ENCODE measurements at places on chromosomes 3 and 15.

DNA sequence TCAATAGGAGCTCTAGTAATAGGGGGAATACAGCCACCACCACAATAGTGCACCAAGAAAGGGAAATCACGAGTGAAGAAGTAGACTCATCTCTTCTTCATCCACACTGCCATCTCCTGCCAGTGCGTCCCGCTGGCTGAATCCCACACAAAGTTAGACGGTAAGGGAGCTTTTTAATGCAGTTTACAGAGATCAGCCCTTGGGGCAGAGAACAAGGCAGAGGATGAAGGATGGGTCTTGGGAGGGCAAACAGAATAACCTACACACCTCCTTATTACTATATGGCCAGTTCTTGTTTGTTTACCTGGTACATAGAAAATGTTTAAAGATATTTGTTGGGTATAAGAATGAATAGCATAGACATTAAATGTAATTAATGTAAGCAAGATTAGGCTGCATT lies 11.0 kb upstream of the DPH6 start:
- H3K36me3 ChIP-seq: no peaks in the 10 kb centered on the region
- H3K27ac ChIP-seq: no peak overlapping the region
- H3K4me1 ChIP-seq: peaks cover 11% of the 10 kb centered on the region
- H3K27me3 ChIP-seq: no peaks in the 10 kb centered on the region
- no peak for DNase-seq
- no peak overlapping the region for H3K4me3 ChIP-seq

- no peak overlapping the region for H3K4me3 ChIP-seq
- peaks cover 4% of the 10 kb centered on the region for H3K4me1 ChIP-seq
- H3K36me3 ChIP-seq: no peaks in the 10 kb centered on the region
- H3K27ac ChIP-seq: no peak overlapping the region
- H3K27me3 ChIP-seq: no peaks in the 10 kb centered on the region
Measured at GRCh38 chr3:4836516-4836915, 142.7 kb upstream of the BHLHE40 start.

- H3K4me3 ChIP-seq: no peak overlapping the region
- H3K27me3 ChIP-seq: no peaks in the 10 kb centered on the region
- H3K4me1 ChIP-seq: peaks cover 32% of the 10 kb centered on the region
- H3K36me3 ChIP-seq: no peaks in the 10 kb centered on the region
- no peak overlapping the region for H3K27ac ChIP-seq
- DNase-seq: peak; percentile 71
Measured at GRCh38 chr3:172626021-172626640, 84.7 kb downstream of the NCEH1 start.

DNA sequence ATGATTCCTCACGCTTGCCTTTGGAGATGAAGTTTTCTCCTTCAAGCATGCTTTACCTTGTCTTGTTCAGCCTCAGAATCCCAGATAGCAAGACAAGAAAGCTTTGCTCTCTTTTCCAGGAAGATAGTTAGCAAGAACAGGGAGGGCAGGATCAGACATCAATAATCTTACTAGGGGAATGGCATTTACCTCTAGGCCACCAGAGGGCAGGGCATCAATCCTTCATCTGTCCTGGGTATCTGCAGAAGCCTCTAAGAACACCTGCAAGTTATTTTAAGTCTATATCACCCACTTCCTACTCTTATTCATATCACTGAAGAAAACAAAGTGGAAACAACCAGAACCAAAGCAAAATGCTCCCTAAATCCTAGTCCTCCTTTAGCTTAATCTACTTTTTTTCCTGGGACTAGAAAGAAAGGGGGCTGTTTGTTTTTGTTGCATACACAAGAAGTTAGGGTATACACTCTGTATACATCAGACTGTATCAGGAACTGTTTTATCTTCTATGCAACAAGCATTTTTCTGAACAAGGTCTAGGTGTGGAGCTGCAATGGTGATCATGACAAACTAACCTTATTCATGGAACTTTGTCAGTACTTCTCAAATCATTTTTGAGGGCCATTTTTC lies 862.5 kb downstream of the CADM2 start:
- DNase-seq: peak; percentile 69
- H3K27ac ChIP-seq: no peak overlapping the region
- no peaks in the 10 kb centered on the region for H3K36me3 ChIP-seq
- no peak overlapping the region for H3K4me3 ChIP-seq
- H3K27me3 ChIP-seq: peaks cover 24% of the 10 kb centered on the region

DNA sequence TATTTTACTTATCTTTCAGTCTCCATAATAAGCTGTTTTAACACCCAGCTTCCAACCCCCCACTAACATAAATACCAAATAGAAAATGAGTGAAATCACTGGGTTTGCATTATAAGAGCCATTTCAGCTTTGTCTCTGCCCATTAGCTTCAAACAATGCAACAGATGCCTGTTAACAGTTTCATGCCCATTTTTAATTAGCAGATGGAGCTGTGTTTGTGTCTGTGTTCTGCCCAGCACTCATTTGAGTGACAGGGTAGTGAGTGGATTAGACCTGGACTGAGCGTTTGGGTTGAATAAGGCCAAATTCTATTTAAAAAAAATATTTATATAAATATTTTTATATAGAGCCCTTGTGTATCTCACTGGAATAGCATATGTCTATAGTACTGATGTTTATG lies 7.4 kb downstream of the RAB8B start:
- H3K4me3 ChIP-seq: no peak overlapping the region
- no peaks in the 10 kb centered on the region for H3K36me3 ChIP-seq
- no peaks in the 10 kb centered on the region for H3K27me3 ChIP-seq
- no peak for DNase-seq
- no peak overlapping the region for H3K27ac ChIP-seq

DNA sequence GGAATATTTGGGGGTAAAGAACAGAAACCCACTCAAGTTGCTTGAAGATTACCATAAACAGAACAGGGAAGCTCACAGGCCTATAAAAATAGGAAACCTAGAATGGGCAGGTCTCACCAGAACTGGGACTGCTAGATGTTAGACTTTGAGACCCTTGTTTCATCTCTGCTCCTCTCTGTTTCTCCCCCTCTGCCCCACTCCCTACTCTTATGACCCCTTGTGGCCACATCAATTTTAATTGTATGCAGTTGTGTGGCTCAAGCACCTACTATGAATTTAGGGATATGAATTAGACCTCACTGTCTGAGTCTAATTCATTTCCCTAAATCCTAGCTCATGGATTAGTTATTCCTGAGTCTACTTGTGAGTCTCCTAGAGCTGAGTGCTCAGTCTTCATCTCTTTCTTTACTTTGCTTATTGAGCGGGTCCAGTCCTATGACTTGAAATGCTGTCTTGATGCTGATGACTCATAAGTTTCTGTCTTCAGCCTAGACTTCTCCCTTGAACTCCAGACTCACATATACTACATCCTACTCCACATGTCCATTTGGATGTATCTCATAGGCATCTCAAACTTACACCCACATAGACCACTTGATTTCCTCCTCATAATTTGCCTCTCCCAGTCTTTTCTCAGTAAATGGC lies 78.7 kb downstream of the ITPR1 start:
- DNase-seq: peak; percentile 32
- no peaks in the 10 kb centered on the region for H3K27me3 ChIP-seq
- H3K4me3 ChIP-seq: no peak overlapping the region
- no peaks in the 10 kb centered on the region for H3K36me3 ChIP-seq
- peaks cover 16% of the 10 kb centered on the region for H3K4me1 ChIP-seq

- no peaks in the 10 kb centered on the region for H3K27me3 ChIP-seq
- no peaks in the 10 kb centered on the region for H3K4me1 ChIP-seq
- no peaks in the 10 kb centered on the region for H3K36me3 ChIP-seq
- no peak overlapping the region for H3K4me3 ChIP-seq
Measured at GRCh38 chr3:70943886-70944285, 631.4 kb upstream of the MDFIC2 start.

DNA sequence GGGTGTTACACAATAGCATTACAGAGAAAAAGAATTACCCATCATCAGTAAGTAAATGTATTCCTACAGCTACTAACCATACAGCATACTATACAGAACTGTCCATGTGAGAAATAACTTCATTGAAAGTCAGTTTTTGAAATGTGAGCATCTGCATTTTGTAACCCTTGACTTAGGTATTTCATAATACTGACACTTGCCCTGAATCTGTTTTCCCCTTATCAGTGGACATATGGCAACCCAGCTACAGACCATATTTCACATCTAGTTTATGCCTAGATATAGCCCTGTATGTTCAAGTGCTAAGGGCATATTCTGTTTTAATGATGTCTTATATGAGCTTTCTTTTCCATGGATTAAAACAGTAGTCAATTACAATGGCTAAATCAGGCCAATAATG lies 297.6 kb downstream of the TBC1D5 start:
- no peak overlapping the region for H3K27ac ChIP-seq
- H3K27me3 ChIP-seq: no peaks in the 10 kb centered on the region
- H3K4me3 ChIP-seq: no peak overlapping the region
- no peaks in the 10 kb centered on the region for H3K36me3 ChIP-seq

DNA sequence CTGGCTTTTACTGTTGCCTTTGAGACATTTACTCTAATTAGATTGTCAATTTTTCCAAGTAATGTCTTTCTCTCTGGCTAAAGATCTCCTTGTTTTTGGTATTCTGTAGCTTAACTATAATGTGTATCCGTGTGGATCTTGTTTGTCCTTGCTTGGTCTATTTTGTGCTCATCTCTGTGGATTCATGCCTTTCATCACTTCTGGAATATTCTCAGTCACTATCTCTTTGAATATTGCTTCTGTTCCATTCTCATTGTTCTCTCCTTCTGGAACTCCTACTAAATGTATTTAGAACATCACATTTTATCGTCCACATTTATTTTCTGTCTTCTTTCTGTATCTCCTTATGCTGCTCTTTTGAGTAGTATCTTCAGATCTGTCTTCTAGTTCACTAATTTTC lies 12.7 kb downstream of the PGPEP1L start:
- no peaks in the 10 kb centered on the region for H3K4me1 ChIP-seq
- no peaks in the 10 kb centered on the region for H3K27me3 ChIP-seq
- no peak overlapping the region for H3K27ac ChIP-seq
- no peak for DNase-seq
- H3K4me3 ChIP-seq: no peak overlapping the region

- no peak for DNase-seq
- H3K4me3 ChIP-seq: no peak overlapping the region
- no peak overlapping the region for H3K27ac ChIP-seq
- no peaks in the 10 kb centered on the region for H3K36me3 ChIP-seq
- H3K27me3 ChIP-seq: no peaks in the 10 kb centered on the region
Measured at GRCh38 chr3:170033489-170033888, 4.3 kb upstream of the GPR160 start.

DNA sequence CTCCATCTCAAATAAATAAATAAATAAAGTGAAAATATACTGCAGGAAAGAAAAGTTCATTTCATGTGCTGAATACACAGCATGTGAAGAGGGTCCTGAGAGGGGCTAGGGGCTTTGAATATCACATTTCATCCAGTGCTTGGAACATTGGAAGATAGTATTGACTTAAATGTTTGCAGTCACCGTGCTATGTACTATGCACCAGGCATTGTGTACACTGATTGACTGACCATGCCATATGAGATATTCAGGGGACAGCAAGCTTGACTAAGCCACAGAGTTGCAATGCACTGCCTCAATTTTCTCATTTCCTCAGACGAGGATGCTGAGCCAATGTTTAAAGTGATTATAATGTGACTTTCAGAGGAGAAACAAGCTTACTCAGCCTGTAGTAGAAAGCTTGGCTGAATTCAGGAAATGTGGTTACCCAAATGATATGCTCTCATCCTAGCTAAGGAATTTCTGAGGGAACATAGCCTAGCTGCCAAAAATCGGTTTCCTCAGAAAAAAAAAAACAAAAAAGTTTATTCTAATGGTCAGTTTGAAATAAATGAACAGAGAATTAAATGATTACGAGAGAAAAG lies 557.9 kb downstream of the FGF12 start:
- H3K27ac ChIP-seq: no peak overlapping the region
- H3K4me1 ChIP-seq: no peaks in the 10 kb centered on the region
- no peak overlapping the region for H3K4me3 ChIP-seq
- no peak for DNase-seq

- H3K4me3 ChIP-seq: no peak overlapping the region
- H3K36me3 ChIP-seq: peaks cover 19% of the 10 kb centered on the region
- no peak overlapping the region for H3K27ac ChIP-seq
- DNase-seq: no peak
Measured at GRCh38 chr3:191382661-191383060, 52.3 kb upstream of the UTS2B start.

Measured in PC-3 (cell line).